Ovary (tissue), 10 donors: ENCODE measurements at places on chromosomes 6 and 20. TPM values are rescaled to one million over a fixed set of nuclear protein-coding genes. Genes with fewer than 3 reads are reported as not detected.

GRCh38 chr6:12160326-12160725, 129.8 kb upstream of the EDN1 start:
- H3K27me3 ChIP-seq: no peaks in the 10 kb centered on the region
- DNase-seq: no peak
- no peaks in the 10 kb centered on the region for H3K36me3 ChIP-seq
- no peak overlapping the region for H3K4me3 ChIP-seq

GRCh38 chr6:121770943-121771342, 335.5 kb downstream of the GJA1 start:
- H3K4me3 ChIP-seq: no peak overlapping the region
- no peaks in the 10 kb centered on the region for H3K27me3 ChIP-seq
- no peak overlapping the region for H3K27ac ChIP-seq
- peaks cover 2% of the 10 kb centered on the region for H3K4me1 ChIP-seq

- no peaks in the 10 kb centered on the region for H3K36me3 ChIP-seq
- H3K4me3 ChIP-seq: no peak overlapping the region
- H3K27me3 ChIP-seq: no peaks in the 10 kb centered on the region
- H3K4me1 ChIP-seq: no peaks in the 10 kb centered on the region
- DNase-seq: no peak
- H3K27ac ChIP-seq: no peak overlapping the region
Measured at GRCh38 chr6:40406175-40406574, 181.0 kb downstream of the LRFN2 start.

- no peaks in the 10 kb centered on the region for H3K36me3 ChIP-seq
- no peak overlapping the region for H3K4me3 ChIP-seq
- DNase-seq: no peak
- no peak overlapping the region for H3K27ac ChIP-seq
- H3K27me3 ChIP-seq: no peaks in the 10 kb centered on the region
Measured at GRCh38 chr6:157034436-157035230, 257.5 kb downstream of the ARID1B start.

- H3K27me3 ChIP-seq: no peaks in the 10 kb centered on the region
- no peaks in the 10 kb centered on the region for H3K4me1 ChIP-seq
- no peak overlapping the region for H3K4me3 ChIP-seq
- H3K36me3 ChIP-seq: no peaks in the 10 kb centered on the region
- DNase-seq: no peak
Measured at GRCh38 chr6:12324748-12325147, 34.6 kb downstream of the EDN1 start.

DNA sequence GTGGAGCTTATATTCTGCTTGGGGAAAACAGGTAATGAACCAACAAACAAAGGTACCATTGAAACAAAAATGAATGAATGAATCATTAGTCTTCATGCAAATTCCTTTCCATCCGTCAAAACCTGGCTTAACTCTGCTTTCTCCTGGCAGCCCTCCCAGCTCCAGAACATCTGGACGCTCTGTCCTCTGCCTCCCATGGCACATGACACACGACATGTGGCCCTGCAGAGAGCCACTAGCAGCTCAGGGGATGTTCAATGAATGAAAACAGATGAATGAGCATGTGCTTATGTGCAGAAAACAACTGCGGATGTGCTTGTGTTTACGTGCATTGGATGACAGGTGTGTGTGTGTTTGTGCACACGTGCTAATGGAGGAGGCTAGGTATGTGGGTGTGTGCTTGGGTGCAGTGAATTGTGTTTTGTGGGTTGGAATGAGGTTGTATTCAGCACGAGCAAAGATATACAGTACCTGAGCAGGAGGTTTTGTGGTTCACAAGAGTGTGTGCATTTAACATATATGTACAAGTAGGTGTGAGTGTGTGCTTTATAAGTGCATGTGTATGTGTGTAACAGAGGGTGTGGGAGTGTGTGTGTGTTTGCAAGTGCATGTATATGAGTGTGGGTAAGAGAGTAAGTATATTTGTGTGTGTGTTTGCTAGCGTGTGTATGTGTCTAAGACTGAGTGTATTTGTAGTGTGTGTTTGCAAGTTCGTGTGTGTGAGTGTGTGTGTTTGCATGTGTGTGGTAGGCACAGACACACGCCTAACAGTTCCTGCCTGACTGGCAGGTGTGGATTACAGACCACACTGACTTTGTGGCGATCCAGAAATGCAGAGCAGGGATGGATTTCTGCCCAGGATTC, 374.1 kb upstream of the SULF2 start:
- DNase-seq: no peak
- H3K4me1 ChIP-seq: peaks cover 4% of the 10 kb centered on the region
- H3K36me3 ChIP-seq: no peaks in the 10 kb centered on the region
- H3K27me3 ChIP-seq: no peaks in the 10 kb centered on the region
- no peak overlapping the region for H3K27ac ChIP-seq
- H3K4me3 ChIP-seq: no peak overlapping the region

POM121L2 gene
- not detected for total RNA-seq

SAMD10 gene
- 0.20 TPM for total RNA-seq

GGTLC1 gene
- not detected for total RNA-seq

NRN1 gene
- 5.5 TPM for total RNA-seq
